Osteocyte (in vitro differentiated cells): ENCODE measurements at places on chromosomes 4 and X.

GRCh38 chr4:165740911-165741310, 132.1 kb upstream of the TLL1 start:
- peaks cover 12% of the 10 kb centered on the region for H3K4me1 ChIP-seq
- no peaks in the 10 kb centered on the region for H3K36me3 ChIP-seq
- H3K4me3 ChIP-seq = peak overlapping the region; percentile 43
- no peak for DNase-seq
- peak overlapping the region; percentile 73 for H3K27ac ChIP-seq

DNA sequence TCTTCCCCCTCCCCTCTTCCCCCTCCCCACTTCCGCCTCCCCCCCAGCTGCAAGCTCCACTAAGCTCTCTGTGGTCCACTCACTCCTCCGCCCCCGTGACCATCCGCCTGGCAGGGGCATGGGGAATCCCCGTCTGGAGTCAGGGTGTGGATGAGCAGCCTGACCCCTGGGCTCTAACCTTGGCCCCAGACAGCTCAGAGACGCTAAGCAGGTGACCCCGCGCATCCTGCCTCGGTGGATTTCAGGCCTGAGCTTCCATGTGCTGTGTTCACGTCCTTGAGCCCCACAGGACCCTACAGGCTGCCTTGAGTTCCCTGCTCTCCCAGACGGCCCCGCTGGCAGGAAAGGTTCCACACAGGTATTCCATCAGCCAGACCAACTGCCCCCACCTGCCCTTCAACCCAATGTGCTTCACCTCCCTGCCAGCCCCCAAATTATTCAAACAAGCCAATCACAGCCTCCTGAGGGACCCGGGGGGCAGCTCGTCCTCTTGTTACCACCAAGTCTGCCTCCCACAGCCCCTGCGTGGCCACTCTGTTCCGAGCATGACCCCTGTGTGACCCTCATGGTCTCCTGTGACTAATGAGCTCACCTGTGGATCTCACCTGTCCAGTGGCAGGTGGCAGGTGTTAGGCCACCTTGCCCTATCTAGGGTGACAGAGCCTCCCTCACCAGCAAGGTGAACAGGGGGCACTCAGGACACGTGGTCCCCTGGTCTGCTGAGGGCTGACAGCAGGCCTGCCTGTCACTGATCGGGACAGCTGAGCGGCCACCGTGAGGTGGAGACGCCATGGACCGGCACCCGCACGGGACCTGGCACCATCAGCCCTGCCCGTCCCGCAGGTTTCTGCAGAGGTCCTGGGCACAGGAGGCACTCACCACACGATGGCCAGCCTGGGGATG, 73.2 kb upstream of the MXD4 start:
- H3K27ac ChIP-seq = no peak overlapping the region
- no peaks in the 10 kb centered on the region for H3K27me3 ChIP-seq
- DNase-seq = peak; percentile 70
- H3K4me3 ChIP-seq = no peak overlapping the region
- H3K36me3 ChIP-seq = no peaks in the 10 kb centered on the region

DNA sequence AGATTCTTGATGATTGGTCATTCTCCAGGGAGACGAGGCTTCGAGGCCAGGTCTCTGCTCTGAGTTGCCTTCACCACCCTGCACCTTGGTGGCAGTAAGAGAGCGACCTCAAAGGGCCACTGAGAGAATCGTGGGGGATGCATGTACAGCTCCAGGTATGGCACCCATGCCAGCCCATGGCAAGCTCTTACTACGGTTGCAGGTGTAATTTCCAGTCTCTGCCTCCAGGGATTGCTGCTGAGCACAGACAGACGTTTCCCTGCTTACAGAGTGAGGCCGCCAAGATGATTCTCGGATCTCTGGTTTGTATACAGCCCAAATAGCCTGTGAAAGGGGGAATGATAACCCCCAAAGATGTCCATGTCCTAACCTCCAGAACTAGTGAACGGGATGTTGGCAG, 16.3 kb upstream of the DRD5 start:
- no peak overlapping the region for H3K27ac ChIP-seq
- no peaks in the 10 kb centered on the region for H3K36me3 ChIP-seq
- DNase-seq = no peak
- H3K27me3 ChIP-seq = peaks cover 3% of the 10 kb centered on the region

DNA sequence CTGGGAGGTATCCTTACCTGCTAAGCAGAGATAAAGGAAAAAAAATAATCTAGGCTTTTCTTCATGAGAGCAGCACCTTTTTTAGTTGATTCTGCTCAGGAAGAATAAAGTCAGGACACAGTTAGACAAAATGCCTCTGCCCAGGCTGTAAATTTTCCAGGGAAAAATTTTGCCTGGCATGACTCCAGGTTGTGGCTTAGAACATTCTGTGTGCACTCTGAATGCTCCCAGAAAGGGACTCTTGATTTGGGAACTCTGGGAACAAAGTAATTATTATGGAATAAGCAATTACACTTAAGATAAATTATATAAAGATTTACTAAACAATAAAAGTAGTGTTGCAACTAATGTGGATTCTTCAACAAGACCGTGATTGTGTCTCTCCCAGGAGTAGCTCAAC, 826.2 kb upstream of the TENM3 start:
- H3K4me1 ChIP-seq = no peaks in the 10 kb centered on the region
- H3K27me3 ChIP-seq = no peaks in the 10 kb centered on the region
- no peaks in the 10 kb centered on the region for H3K36me3 ChIP-seq
- H3K4me3 ChIP-seq = no peak overlapping the region

- H3K4me1 ChIP-seq = no peaks in the 10 kb centered on the region
- H3K36me3 ChIP-seq = no peaks in the 10 kb centered on the region
- no peak overlapping the region for H3K27ac ChIP-seq
- DNase-seq = no peak
Observed at GRCh38 chrX:5397409-5397808, 831.3 kb downstream of the NLGN4X start.

DNA sequence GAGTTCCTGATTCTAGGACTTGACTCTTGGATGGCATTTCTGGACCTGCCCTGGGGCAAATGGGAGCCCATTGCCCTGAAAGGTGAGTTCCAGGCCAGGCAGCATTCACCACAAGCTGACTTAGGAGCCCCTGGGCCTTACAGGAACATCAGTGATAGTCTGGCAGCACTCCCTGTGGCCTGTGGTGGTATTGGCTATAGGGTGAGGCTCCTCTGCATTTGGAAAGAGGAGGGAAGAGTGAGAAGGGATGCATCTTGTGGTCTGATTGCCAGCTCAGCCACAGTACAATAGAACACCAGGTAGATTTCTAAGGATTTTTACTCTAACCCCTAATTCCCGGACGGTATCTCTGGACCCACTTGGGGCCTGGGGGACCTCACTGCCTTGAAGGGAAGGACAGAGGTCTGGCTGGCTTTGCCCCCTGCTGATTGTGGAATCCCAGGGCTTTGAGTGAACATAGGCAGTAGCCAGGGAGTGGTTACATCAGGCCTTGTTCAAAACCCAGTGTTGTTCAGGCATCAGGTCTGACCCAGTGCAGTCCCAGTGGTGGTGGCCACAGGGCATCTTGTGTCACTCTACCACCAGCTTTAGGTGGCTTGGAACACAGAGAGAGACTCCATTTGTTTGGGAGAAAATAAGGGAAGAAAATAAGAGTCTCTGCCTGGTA, 32.9 kb downstream of the MAGED4 start:
- no peaks in the 10 kb centered on the region for H3K27me3 ChIP-seq
- no peak overlapping the region for H3K4me3 ChIP-seq
- no peaks in the 10 kb centered on the region for H3K36me3 ChIP-seq
- no peak overlapping the region for H3K27ac ChIP-seq
- no peaks in the 10 kb centered on the region for H3K4me1 ChIP-seq

DNA sequence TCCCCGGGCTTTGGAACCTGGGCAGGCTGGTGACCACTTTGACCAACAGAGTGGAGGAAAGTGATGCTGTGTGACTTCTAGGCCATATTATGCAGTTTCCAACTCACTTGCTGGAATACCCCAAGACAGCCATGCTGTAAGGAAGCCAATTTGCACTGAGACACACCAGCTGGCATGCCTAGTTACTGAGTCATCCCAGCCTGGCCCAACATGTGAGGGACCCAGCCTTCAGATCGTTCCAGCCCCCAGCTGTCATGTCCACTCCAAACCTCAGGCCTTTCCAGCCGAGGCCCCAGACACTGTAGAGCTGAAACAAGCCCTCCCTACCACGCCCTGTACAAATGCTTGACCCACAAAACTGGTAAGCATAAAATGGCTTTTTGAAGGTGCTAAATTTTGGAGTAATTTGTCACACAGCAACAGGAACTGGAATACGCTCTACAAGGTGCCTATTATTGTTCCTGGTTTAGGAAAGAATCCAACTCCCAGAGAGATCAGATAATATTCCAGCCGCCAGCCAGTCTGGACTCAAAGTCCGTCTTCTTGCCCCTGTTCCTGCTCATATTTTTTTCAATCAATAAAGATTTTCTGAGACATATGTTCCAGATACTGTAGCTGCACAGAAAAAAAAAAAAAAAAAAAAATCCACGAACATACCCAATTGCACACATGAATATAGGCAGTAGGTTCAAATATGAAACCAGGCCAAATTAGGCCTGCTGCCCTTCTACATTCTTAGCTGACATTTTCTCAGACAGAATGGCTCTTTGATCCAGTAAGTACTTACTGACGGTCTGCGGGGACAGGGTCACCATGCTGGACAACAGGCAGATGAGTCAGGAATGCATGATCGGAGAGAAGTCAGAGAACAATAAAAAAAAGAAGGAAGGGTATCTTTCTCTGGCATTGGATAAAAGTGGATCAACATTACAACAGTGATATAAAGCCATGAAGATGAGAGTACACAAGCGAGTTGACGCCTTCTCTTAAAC, 35.1 kb downstream of the SH3KBP1 start:
- peaks cover 6% of the 10 kb centered on the region for H3K36me3 ChIP-seq
- peaks cover 17% of the 10 kb centered on the region for H3K4me1 ChIP-seq

DNA sequence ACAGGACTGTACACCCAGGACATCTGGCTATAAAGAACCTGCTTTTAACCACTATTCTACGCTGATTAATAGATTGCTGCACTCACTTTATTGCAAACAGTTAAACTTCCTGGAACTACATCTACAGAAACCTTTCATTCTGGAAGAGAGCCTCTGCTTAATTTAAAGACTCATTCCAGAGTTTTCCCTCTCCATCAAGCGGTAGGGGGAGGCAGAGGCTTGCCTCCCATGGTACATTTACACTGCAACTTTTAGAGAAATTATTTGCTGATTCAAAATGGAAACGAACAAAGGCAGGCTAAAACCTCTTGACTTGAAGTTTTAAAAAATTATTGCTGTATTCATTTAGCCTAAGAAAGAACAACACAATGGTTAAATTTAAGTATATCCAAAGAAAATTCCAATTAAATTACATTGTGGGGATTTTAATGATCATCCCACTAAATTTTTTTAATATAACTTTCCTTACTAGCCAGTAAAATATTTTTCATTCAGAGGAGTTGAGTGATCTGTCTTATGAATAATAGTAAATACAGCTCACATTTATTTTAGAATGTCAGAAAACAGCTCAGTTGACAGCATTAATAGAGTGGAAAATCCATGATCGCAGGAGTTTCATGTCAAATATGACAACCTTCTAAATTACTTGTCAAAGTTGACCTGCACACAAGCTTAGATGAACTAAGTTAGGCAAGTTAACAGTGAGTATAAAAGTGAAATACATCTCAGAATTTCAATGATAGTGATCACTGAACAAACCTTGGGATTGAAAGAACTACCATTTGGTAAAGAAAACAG, 46.3 kb upstream of the PCDH10 start:
- H3K27ac ChIP-seq = no peak overlapping the region
- no peaks in the 10 kb centered on the region for H3K4me1 ChIP-seq
- H3K27me3 ChIP-seq = no peaks in the 10 kb centered on the region

GRCh38 chr4:55884851-55885219, 31.4 kb downstream of the EXOC1 start:
- H3K4me1 ChIP-seq = no peaks in the 10 kb centered on the region
- DNase-seq = no peak
- no peak overlapping the region for H3K4me3 ChIP-seq
- no peak overlapping the region for H3K27ac ChIP-seq
- peaks cover 38% of the 10 kb centered on the region for H3K36me3 ChIP-seq
